ENCODE measurements at places on chromosomes 5 and 9.
A peak's percentile ranks its signal among the peaks of the same experiment; 100 is the strongest.

DNA sequence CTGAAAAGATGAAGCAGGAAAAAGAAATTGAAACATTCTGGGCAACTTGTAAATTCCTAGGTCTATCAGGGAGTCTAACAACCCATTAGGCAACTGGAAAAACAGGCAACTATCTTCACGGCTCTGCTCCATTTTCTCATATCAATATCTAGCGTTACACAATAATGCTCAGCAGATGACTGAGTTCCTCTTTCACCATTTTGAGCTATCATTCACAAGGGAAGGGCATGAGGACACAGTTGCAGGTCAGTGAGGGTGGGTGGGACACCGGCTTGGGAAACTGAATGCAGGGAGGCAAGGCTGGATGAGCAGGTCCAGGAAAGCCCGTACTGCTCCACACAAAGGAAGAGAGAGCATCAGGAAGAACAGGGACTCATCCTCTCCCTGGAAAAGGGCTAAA is 67.0 kb downstream of the FRMD3 start:
- no peak for DNase-seq

DNA sequence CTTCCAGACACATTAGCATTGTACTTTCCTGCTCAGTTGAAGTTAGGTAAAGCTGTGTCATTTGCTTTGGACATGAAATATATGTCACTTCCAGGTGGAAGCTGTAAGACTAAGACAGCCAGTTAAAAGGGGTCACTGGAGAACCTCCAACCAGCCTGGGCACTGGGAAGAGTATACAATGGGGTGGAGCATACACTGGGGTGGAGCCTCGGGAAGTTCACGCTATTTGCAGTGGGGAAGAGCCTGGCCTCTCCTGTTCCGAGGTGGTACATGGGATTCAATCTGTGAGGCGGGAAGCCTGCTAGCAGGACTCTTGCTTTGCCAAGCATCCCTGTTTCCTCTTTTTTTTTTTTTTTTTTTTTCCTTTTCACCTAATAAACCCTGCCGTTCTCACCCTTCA is 145.3 kb downstream of the TTC39B start:
- no peak for DNase-seq

GRCh38 chr5:143923634-143924266 is 111.8 kb downstream of the HMHB1 start:
- DNase-seq, result no peak

GRCh38 chr5:134525683-134526482 is 413 bp downstream of the JADE2 start:
- peak; percentile 53 for DNase-seq

DNA sequence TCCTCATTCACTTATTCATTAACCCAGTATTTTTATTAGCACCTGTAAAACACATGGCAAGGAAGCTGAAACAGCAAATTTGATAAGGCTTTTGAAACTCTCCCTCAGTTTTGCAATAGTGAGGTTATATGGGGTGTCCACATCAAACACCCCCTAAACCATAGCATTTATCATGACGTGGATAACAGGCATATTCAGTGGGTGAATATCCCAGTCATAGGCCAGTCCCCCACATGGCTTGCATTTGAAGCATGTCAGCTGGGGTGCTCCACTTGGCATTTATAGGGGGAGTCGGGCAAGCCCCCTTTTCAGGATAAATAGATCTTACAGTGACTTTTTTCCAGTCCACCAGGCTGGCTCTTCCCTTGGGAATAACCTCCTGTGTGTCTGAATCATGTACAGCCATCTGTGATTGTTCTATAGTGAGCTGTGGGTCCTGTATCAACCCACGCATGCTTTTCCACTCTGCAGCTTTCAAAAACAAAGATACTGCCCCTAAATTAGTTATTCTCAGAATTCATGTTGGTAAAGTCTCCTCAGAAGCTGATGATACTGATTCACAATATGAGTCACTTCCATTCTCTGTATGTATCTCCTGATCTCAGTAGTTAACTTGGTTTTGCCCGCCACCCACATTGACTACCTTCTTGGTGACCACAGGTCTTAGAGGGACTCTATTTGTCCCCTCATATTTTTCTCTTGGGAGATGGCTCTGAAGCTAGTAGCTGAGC is 84.4 kb upstream of the SPIN1 start:
- DNase-seq, result no peak

DNA sequence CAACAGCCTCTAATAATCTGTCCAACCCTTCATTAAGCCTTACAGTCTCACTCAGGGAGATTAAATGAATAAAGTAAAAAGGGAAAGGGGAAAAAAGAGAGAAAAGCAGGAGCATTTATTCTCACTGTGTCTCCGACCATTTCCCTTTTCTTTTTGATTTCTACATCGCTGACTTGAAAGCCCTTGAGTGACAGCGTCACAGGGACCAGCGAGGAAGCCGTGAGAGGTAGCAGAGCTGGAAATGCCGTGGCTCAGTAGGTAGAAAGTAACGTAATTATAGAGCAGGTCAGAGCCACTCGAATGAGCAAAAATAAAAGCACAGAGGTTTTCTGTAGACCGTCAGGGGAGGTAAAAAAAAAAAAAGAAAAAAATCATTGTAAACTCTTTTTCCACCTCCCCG is 52.4 kb downstream of the ASS1 start:
- no peak for DNase-seq

DNA sequence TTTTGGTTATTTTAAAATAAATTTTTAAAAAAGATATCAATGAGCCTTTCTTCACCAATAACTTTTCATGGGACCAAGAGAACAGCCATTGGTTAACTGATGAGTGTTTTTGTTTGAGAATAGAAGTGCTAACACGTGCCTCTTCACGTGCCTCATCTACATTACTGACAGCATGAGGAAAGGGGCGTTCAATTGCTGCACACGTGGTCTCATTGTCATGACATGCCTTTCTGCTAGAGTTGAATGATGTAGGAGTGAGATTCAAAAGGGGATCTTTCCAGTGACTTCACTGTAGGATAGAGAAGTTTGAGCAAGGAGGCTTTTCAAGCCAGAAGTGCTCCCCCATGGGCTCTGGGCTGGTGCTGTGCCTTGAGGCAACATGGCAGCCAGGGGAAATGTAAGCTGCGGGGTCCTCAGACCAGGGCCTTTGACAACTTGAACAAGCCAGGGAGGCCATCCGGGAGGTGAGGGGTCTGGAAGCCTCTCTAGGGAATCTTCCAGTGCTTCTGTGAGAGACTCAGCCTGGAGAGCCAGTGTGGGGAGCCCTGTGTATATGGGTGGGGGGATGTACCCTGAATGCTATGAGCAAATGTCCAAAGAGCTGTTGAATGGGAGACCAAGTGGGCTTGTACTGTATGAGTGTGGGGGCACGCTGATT is 51.2 kb upstream of the FSTL4 start:
- DNase-seq, result no peak

DNA sequence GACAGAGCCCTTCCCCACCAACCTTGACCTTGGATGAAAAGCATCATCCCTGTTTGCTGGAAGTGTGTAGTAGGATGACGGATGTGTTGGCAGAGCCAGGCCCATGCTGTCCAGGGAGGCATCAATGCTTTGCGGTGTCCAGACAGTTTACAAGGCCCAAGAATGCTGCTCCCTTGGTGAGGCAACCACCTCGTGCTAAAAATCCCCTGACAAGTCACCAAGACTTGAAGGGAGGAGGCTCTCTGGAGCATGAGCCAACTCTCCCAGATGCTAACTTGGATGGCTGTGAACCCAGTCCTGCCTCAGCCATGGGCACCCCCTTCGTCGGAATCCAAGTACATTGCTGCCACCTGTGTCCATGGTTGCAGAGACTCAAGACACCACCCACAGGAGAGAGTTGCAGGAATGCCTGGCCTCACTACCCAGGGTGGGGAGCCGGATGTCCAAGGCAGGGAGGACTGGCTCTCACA is 9.5 kb upstream of the NKD2 start:
- DNase-seq, result no peak

DNA sequence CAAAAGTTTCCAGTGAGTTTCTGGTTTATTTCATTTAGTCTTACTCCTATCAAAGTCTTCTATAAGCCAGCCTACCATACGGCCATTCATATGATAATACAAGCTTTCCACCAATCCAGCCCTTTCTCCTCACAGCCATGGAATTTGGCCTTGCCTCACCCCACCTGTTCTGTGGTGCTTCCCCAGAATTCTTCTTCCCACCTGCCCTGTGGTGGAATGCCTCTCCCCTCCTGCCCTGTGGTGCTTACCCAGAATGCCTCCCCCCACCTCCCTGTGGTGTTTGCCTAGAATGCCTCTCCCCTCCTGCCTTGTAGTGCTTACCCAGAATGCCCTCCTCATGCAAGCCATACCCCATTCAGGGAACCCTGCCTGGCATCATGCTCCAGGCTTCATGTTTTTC is 90.3 kb upstream of the APC start:
- DNase-seq, result no peak

GRCh38 chr9:119436261-119436660 is 67.0 kb upstream of the BRINP1 start:
- DNase-seq, result no peak

GRCh38 chr9:124673063-124673462 is 98.0 kb downstream of the NR6A1 start:
- DNase-seq, result no peak

DNA sequence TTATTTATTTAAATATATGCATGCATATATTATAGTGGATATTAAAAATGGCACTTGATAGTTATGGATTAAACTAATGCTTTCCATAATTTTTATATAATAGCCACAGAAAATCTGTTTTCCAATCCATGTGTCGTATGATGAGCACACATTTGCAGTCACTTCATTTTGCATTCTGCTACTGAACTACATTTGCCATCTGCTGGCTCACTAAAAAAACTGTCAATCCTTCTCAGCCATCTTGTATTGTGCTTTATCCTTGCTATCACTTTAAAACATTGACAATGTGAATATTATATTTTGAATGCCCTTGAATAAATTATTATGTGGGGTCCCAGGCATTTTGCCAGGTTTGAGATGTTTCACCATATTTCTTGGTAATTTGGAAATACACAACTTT is 586.6 kb downstream of the DNAH5 start:
- DNase-seq, result no peak

All from NCI-H345 (cell line).